ENCODE measurements at places on chromosomes 12 and 14.

GRCh38 chr12:109385339-109386058, 37.8 kb downstream of the MYO1H start:
- DNase-seq = no peak

- DNase-seq = no peak
Observed at GRCh38 chr12:123896767-123897166, 75.9 kb downstream of the CCDC92 start.

DNA sequence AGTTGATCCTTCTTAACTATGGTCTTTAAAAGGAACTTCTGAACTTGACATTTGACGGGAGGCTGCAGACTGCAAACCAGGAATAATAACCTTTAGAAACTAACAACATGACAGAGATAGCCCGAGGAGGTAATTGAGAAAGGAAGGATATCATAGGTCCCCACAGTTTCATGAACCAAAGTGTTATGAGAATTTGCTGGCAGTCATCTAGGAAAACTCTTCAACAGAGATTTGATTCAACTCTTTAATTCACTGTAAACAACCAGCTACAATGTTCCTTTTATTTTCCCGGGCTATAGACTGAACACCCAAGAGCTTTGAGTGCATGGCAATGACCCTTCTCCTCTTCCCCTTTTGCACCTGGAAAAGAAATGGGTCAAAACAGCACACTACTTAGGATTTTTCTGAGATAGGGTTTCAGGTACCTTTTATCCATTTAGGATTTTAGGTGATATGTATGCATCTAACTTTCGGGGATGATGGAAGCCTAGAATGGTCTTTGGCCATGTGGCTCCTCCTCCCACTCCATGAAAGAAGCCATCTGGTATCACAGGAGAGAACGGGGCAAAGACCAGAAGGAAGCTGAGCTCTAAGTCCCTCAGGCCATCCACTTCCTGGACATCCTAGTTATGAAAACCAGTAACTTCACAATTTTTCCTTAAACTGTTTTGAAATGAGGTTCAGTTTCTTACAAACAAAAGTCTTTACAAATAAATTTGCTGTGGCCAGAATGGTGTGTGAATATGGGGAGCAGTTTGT, 23.0 kb downstream of the GLT8D2 start:
- DNase-seq = no peak

DNA sequence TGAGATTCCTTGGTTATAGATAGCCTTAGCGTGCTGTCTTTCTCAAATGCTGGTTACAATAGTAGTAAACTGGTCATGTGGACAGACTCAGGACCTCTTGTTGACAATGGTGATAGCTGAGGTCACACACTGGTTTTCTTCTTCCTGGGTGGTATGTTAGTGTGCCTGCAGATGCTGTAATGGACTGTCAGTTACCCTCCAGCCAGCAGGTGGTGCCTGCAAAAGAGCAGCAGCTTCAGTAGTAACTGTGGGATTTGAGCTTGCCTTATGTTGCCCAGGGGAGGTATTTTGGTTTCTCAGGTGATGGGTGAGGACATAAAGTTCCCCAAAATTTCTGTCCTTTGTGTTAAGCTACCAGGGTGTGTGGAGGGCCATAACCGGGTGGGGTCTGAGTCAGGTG, 33.7 kb upstream of the SCAF11 start:
- no peak for DNase-seq

DNA sequence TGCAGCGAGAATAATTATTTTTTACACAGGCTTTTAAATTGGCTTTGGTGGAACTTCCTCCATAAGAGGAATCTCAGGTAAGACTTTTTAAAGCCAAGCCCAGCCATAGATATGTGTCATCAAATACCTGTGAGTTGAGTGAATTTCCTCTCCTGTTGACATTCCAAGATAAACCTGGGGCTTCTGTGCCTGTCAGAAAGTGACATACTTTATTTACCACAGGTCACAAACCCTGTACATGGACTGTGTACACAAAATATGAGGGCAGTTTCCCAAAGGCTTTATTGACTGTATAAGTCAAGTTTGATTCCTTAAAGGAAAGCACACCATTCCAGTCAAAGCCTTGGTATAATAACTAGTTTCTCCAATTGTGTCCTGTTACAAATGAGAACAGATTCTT, 25.9 kb upstream of the SRSF5 start:
- no peak for DNase-seq

GRCh38 chr14:68127166-68127565, 307.6 kb downstream of the RAD51B start:
- no peak for DNase-seq

GRCh38 chr14:69652942-69653684, 41.7 kb downstream of the SUSD6 start:
- DNase-seq = no peak

DNA sequence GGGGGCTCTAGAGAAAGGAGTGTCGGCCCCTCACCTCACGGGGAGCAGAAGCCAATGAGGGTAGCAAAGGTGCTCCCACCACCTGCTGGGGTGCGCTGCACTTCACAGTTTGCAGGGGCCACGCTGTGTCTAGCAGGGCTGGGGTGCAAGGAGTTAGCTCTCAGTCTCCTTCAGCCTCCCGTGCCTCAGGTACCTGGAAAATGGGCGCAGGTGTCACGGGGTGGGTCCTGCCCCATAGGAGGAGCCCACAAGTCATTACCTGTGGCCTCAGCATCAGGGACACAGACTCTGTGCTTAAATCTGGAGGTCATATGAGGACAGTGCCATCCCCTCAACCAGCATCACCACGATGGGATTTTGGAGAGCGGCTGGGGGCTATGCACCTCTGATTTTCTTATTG, 326.7 kb downstream of the ADGRD1 start:
- no peak for DNase-seq

GRCh38 chr12:57145460-57146059, 1.9 kb downstream of the LRP1-AS start:
- DNase-seq = peak; percentile 46

GRCh38 chr12:26810330-26810729, 22.7 kb downstream of the ITPR2 start:
- peak; percentile 62 for DNase-seq

DNA sequence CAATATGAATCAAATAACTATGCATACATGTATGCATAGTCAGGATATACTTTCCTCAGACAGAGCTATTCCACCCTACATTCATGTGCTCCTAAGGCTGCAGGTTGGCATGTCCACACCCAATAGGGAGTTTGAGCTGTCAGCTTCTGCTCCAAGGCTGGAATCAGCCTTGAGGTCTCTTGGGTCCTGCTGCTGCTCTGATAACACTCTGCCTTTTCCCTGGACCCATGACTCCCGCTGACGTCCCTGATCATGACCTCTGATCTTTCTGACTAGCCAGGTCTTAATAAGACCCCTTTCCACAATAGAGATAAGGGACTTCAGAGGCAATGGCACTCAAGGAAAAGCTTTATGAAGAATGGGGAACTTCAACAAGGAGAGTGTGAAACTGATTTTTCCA, 5.7 kb downstream of the PITPNM2 start:
- DNase-seq = no peak

- DNase-seq = no peak
Observed at GRCh38 chr12:117178301-117178700, 12.0 kb downstream of the FBXO21 start.

- DNase-seq = no peak
Observed at GRCh38 chr12:102513272-102513671, 32.9 kb upstream of the IGF1 start.

DNA sequence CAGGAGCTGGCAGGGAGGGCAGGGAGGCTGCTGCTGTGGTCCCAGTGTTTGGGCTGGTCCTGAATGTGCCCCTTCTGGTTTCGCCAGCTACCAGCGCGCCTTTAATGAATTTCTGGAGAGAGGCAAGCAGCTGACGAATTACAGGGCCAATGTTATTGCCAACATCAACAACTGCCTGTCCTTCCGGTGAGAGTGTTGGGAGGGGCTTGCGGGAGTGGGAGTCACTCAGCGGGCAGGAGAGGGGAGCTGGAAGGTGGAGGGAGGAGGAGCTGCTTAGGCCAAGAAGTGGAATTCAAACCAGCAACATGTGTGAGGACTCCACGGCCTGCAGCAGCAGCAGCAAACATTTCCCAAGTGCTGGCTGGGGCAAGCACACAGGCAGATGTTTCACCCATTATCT, 7.7 kb downstream of the TNFAIP2 start:
- DNase-seq = no peak

DNA sequence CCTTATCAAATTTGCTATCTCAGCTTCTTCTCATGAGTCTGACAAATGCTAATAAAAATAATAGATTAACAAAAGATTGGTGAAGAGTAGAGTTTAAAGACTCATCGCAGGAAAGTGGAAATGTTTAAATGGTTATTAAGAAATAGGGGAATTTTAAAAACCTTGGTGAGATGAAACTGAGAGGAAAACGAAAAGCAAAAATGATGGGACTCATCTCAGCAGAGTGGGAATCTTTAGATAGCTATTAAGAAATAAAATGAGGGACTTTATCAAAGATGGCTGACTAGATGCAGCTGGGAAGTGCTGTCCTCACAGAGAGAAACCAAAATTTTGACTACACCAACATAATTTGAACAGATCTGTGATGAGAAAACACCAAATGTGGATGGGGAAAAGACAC, 79.2 kb upstream of the CD163 start:
- DNase-seq = no peak

GRCh38 chr12:112905451-112906089, 1.2 kb upstream of the OAS1 start:
- no peak for DNase-seq

DNA sequence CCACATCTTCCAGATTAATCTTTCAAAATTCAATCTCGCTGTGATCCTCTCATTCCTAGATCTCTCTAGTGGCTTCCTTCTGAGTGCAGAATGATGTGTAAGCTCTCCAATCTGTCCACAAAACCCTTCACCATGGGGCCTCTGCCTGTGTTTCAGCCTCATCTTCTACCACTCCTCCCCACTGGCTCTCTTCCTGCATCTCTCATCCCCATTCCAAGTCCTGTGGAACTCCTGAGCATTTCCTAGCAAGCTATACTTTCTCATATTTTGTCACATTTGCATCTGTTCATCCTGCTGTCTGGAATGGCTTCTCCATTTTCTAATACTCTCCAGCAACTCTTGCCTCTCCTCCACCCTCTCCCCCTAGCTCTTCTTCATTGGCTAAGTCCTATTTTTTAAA, 242.0 kb upstream of the DAAM1 start:
- no peak for DNase-seq

DNA sequence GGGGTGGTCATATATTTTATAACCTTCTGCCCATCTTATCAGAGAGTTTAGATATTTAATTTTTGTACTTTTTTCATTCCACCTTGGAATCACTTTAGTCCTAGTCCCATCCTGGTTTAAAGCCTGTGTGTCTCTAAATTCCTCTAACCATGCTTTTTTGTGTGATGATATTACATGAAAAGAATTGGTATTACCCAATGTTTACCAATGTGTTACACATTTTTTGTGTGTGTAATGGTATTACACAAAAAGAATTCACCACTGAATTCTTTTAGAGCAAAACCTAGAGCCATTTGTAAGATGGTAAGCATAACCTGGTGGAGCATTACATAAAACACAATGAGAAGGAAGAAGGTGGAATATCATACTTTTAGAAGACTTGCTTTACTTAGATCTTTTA, 77.5 kb downstream of the FAR2 start:
- DNase-seq = no peak

- DNase-seq = no peak
Observed at GRCh38 chr14:81728447-81728846, 194.8 kb upstream of the SEL1L start.

DNA sequence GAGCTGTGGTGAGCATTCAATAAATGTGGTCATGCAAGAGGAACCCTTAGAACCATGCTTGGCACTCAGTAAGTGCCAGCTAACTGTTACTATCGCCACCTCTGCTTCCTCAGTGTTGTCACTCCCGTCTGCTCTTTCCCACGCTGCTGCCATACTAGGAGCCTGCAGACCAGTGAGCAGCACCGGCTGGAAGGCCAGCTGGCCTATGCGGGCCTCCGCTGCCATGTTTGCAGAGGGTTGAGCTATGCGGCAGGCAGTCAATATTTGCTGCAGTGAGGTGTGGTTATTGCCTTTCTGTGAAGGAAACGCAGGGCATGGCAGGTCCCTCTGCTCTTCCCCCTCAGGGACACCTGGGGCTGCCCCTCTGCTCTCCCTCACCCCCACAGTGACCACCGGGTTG, 13.0 kb downstream of the KMT5A start:
- DNase-seq = no peak

- no peak for DNase-seq
Observed at GRCh38 chr12:42570076-42570475, 19.5 kb downstream of the PRICKLE1 start.

DNA sequence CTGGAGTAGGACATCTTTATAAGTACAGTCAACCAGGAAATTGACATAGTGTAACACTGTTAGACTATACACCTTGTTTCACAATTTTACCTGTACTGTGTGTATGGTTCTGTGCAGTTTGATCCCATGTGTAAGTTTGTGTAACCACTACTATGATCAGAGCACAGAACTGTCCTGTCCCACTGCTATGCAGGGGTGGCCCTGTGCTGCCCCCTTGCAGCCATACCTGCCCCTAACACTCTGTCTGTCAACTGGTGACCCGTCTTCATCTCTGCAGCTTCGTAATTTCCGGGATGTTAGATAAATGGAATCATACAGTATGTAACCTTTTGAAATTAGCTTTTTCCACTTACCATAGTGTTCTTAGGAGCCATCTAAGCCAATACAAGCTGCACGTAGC, 58.7 kb upstream of the RD3L start:
- DNase-seq = no peak

- no peak for DNase-seq
Observed at GRCh38 chr12:56431850-56432249, 17.4 kb downstream of the TIMELESS start.

GRCh38 chr12:45587877-45588533, 141.5 kb upstream of the ARID2 start:
- DNase-seq = no peak

GRCh38 chr12:42770261-42770660, 180.7 kb upstream of the PRICKLE1 start:
- DNase-seq = no peak

DNA sequence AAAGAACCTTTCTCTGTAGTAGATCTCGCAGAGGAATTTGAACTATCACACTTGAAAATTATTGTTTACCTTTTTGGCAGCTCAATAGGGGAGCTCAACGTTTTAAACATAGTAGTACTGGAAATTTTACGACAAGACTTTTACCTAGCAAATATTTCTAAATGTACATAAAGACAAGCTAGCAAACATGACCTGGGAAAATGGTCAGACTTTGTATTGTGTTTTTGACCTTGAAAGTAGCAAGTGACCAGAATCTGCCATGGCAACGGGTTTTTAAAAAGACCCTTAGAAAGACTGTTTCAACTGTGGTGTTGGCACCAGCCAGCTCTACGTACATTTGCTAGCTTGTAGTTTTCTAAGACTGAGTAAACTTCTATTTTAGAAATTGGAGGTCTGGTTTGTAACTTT, 20.2 kb upstream of the A2M start:
- no peak for DNase-seq

All from anterior cingulate cortex (tissue), 58 donors.